ENCODE measurements at places on chromosomes 5 and 9.

GRCh38 chr5:74136276-74136825 is 504.2 kb downstream of the ENC1 start:
- no peak for DNase-seq

DNA sequence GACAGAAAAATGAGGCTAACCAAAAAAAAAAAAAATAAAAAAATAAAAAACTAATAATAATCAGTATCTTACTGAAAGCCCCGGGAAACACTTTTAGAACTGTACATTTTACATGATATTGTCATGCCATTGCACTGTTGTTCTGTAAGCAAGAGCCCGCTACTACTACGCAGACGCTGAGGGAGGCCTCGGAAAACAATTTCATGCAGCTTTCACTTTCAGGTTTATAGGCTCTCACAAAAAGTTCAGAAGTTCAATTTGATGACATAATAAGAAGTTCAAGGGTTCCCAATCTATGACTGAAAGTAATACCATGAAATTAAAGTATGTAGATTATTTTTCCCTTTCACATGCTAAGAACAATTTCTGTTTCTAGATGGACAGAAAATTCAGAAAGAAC is 318.3 kb upstream of the ITGA1 start:
- DNase-seq, result no peak

DNA sequence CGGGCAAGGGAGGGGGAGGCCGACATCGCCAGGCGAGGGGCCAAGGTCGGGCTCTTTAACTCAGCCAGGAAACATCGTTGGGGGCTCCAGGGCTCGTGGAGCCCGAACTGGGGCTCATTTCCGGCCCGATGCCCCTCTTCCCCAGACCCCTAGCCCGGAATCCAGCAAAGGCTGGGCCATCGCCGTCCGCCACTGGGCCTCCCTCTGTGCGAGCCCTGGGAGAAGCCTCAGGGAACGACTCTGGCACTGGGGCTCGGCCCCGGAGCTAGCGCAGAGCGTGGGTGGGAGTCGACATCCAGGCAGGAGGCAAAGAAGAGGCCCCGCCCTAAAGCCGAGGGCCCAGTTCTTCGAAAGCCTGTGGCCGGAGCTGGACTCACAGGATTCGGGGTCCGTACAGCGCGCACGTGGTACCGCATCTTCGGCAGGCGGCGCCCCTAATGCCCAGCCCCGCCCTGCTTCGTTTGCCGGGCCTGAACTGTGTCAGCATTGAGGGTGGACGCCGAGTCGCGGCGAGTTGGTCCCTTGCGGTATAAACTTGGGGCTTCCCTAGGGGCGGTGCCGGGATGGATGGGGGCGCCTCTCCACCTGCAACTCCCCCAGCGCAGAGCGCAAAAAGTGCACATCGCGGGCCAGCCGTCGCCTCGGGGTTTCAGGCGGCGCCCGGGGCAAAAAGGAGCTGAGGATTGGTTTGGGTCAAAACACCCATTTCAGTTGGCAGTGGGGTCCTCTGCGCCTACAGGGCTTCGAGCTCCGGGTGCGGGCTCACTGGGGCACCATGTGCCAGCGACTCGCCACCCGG is 3.6 kb upstream of the PAX5 start:
- DNase-seq, result no peak

GRCh38 chr9:123814496-123814895 is 115.4 kb downstream of the DENND1A start:
- no peak for DNase-seq

GRCh38 chr5:82886911-82887310 is 190.3 kb downstream of the TMEM167A start:
- DNase-seq, result no peak

GRCh38 chr9:105246656-105247173 is 2.3 kb downstream of the SLC44A1 start:
- DNase-seq, result no peak

DNA sequence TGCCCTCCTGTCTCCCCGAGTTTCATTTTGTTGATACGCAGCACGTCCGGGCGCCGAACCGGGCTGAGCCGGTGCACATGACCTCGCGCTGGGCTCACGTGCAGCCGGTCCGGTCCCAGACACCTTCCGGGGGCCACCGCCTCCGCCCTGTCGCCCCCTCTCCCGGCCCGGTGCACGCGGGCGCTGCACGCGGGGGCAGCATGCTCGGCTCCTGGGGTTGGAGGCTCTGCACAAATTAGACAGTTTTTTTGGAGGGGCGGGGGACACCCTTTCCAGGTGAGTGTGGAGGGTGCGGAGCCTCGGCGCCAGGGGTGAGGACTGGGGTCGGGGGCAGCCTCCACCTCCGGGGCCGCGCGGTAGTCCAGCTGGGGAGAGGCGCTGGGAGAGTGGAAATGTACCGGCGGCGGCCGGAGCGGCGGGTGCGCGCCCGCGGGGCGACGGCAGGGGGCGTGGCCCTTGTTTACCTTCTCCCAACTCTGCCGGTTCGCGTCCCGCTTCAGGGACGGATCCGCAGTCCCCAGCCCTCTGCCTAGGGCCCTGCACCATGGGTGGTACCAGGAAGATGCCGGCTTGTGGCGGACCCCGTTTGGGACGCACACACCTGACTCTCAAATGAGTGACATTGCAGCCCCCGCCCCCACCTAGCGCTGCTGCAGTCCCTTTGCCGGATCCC is 1.1 kb downstream of the JADE2 start:
- peak; percentile 69 for DNase-seq

GRCh38 chr5:16712178-16712577 is 95.4 kb upstream of the RETREG1 start:
- no peak for DNase-seq

DNA sequence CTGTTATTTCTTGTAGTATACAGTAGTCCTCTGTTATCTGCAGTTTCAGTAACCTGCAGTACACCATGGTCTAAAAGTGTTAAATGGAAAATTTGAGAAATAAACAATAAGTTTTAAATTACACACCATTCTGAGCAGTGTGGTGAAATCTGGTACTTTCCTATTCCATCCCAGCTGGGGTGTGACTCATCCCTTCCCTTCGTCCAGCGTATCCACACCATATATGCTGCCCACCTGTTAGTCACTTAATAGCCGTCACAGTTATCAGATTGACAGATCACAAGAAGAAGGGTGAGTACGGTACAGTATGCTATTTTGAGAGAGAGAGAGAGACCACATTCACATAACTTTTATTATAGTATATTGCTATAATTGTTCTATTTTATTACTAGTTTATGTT is 28.9 kb downstream of the FAM151B start:
- no peak for DNase-seq

DNA sequence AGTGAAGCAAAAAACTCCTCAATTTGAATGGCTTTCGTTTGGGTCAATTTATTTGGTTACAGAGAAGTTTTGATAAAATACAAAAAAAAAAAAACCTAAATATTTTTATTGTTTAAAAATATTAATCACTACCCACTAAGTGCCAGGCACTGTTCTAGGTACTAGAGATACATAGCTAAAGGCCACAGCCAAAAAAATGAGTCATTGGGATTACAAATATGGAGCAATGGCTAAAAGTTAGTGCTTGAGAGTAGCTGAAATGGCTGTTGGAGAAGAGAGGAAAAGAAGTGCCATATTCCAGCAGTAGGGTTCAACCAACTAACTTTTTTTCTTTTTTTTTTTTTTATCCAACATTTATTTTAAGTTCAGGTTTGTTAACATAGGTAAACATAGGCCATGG is 130.1 kb upstream of the PTGER4 start:
- no peak for DNase-seq

DNA sequence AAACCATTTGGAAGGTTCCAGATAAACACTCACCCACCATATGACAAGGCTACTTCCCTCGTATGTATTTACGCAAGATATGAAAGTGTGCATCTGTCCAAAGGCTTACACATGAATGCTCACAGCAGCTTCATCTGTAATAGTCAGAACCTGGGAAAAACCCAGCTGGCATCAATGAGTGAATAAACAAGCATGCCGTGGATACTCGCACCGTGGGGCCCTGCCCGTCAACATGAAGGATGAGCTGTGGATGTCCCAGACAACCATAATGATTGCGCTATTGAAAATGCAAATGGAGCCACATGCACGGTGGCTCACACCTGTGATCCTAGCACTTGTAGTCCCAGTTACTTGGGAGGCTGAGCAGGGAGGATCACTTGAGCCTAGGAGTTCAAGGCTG is 60.6 kb upstream of the FCN1 start:
- no peak for DNase-seq
